Activated T-helper 1 cell treated with anti-CD3 and anti-CD28 coated beads, Interleukin-2, amount 50 U/mL, for 16 hours (primary cell): ENCODE measurements at places on chromosomes 4 and X.

GRCh38 chrX:152632445-152633097 is 5.1 kb upstream of the GABRQ start:
- no peak for DNase-seq

DNA sequence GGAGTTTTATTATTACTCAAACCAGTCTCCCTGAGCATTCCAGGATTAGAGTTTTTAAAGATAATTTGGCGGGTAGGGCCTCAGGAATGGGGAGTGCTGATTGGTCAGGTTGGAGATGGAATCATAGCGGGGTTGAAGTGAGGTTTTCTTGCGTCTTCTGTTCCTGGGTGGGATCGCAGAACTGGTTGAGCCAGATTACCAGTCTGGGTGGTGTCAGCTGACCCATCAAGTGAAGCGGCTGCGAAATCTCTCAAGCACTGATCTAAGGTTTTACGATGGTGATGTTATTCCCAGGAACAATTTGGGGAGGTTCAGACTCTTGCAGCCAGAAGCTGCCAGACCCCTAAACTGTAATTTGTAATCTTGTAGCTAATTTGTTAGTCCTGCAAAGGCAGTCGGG is 25.1 kb upstream of the SETD7 start:
- no peak for DNase-seq

- no peak for DNase-seq
Observed at GRCh38 chrX:79081895-79082512, 62.5 kb upstream of the GPR174 start.

DNA sequence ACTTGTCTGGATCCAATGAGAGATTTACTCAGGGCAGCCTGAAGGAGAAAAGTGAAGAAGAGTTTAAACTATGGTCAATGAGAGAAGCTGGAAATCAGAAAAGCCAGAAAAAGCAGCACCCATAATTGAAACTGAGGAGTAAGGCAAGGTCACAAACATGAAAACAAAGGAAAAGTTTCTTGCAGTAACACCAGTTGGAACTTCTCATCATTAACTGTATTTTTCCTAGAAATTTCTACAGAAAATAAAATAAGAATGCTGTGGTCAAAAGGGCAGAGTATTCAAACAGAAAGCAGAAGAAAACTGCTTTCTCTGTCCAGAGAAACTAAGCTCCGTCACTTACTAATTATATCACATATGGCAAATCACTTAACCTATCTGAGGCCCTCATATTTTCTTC is 102.2 kb downstream of the OR13H1 start:
- DNase-seq, result no peak

DNA sequence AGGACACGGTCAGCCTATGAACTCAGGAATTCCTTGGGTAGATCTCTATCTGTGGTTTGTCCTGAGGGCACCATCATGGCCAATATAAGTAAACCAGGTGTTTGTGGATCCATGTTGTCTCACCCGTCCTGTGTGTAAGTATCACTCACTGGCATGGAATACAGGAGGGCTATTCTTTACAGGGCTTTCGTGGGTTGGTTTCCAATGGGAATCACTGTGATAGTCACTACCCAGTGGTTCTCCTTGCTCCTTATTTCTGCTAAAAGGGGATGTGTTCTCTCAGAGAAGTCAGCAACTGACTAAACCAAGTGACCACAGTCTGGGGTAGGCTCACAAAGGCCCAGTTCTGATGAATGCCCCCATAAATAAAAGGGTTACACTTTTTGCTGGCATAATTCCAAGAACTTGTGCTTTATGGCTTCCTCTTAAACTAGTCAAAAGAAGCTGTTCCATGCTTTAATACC is 236.7 kb upstream of the JADE1 start:
- no peak for DNase-seq

DNA sequence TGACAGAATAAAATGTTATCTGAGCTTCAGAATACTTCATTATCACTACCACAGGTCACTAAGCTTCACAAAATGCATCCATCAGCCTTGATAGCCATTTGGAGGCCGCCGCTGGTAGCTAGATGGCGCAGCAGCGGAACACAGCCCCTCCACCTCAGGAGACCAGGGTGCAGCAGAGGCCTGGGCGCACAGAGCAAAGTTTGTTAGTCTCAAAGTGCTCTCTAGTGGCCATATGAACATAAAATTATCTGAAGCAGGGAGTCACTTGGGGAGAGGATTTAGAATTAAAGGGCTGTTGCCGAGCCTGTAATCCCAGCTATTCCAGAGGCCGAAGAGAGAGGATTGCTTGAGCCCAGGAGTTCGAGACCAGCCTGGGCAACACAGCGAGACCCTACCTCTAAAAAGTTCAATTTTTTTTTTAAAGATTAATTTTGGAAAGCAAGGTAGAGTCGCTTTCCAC is 8.1 kb upstream of the DCTD start:
- DNase-seq, result no peak

- no peak for DNase-seq
Observed at GRCh38 chrX:44173219-44173618, 170.3 kb downstream of the EFHC2 start.

- DNase-seq, result peak; percentile 29
Observed at GRCh38 chrX:41085512-41085877, 250 bp downstream of the USP9X start.

DNA sequence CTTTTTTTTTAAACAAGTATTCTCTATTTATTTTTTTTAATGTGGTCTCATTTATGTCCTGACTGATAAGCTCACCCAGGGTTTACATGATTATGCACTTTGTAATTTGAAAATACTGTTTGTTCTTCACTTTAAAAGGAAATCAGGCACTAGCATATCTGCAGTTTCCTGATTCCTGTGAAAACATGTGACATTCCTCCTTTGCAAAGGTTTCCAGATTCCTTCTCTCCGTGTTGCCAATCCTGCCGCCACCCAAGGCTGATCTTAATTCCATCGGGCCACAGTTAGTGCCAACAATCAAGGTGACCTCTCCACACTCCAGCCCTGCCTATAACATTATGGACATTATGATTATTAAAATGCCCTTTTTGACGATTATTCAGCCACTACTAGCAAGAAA is 225.4 kb downstream of the PCDH7 start:
- DNase-seq, result no peak

DNA sequence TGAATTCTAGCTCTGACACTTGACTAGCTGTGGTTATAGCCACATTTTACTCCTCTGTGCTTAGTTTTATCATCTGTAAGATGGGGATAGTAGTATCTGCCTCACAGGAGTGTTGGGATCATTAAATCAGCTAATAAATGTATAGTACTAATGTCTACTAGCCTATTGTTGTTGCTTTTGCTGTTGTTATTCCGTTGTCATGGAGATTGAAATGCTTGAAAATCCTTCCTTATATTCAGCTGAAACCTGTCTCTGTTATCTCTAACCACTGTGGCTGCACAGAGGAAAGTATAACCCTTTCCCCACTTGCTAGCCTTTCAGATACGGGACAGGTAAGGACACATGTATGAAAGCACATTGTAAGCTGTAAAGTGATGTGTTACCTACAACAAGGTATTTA is 33.9 kb downstream of the CLCN5 start:
- no peak for DNase-seq

- no peak for DNase-seq
Observed at GRCh38 chr4:151624626-151625565, 135.9 kb downstream of the GATB start.

DNA sequence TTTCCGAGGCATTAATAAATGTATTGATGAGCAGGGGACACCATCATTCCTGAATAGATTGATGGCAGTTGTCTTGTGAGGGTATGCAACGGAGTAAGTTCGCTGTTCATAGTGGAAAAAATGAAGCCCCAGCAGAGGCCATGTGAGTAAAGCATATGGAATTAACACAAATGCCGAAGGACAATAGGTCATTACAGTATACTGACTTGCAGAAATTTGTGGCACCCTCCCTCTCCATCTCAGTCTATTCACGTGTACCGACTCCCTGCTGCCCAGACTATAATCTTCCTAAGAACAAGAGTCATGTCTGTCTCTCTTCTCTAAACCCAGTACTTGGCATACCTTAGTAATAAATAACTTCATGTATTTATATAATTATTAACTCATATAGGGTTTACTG is 47.1 kb upstream of the PCDH10 start:
- no peak for DNase-seq

- DNase-seq, result no peak
Observed at GRCh38 chrX:29488919-29489318, 726.4 kb upstream of the MAGEB2 start.

GRCh38 chr4:40800064-40800463 is 50.3 kb downstream of the NSUN7 start:
- DNase-seq, result no peak

GRCh38 chrX:114774691-114775090 is 190.8 kb downstream of the HTR2C start:
- DNase-seq, result no peak

DNA sequence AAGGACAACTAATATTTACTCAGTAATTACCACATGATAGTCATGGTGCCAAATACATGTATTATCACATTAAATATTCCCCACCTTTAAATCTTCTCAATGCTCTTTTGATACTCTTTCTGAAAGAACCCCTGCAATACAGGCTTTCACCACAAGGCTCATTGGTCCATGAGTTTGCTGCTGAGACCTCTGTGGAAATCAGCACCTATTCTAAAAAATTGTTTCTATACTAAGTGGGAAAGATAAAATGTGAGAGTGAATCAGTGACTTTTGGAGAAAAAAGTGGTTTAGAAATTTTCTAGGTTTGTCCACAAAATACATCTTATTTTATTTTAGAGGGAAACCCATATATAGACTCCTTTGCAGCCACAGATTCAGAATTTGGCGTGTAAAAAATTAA is 257.3 kb downstream of the ZIC3 start:
- DNase-seq, result no peak

- DNase-seq, result no peak
Observed at GRCh38 chrX:154374313-154375155, at the start of gene FLNA. TSS of gene FLNA (minus strand) at chrX:154374634. CDS start at chrX:154371245, 3,389 bp downstream.

GRCh38 chrX:40671126-40671525 is 23.8 kb upstream of the CXorf38 start:
- DNase-seq, result no peak

GRCh38 chr4:61992351-61992750 is 792.2 kb downstream of the ADGRL3 start:
- DNase-seq, result no peak

- DNase-seq, result no peak
Observed at GRCh38 chrX:134801267-134801666, 143.0 kb upstream of the PLAC1 start.

GRCh38 chr4:79772510-79772909 is 300.5 kb downstream of the ANTXR2 start:
- DNase-seq, result no peak

DNA sequence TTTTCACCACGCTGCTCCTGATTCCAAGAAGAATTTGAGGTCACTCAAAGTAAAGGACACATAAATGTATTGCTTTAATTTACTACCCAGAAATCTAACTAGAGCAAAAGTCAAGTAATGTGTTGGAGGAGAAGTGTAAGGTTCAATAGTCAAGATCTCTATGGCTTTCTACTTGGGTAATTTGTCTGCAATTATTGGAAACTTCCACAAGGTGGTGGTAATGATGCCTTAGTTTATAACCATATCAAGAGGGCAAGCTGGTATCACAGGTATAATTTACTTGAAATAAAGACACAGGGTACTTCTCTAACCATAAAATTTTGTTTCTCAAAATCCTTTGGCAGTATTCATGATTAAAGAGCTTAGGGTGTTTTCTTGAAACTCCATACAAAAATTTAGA is 10.2 kb upstream of the GRIA3 start:
- no peak for DNase-seq

DNA sequence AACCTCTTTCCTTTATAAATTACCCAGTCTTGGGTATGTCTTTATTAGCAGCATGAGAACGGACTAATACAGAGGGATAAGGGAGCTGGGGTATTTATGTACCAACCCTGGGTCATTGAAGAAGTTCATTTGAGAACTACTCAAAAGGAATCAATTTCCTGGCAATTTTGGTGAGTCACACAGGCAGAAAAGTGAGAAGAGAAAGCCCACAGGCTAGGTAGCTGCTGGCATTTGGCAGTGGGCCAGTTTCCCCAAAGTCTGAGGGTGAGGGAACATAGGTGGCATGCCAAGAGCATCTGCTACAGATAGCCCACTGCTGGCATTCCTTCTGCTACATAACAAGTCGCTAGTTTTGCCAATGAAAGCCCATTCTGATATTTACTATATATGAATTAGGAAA is 411.2 kb downstream of the MID1IP1 start:
- no peak for DNase-seq

DNA sequence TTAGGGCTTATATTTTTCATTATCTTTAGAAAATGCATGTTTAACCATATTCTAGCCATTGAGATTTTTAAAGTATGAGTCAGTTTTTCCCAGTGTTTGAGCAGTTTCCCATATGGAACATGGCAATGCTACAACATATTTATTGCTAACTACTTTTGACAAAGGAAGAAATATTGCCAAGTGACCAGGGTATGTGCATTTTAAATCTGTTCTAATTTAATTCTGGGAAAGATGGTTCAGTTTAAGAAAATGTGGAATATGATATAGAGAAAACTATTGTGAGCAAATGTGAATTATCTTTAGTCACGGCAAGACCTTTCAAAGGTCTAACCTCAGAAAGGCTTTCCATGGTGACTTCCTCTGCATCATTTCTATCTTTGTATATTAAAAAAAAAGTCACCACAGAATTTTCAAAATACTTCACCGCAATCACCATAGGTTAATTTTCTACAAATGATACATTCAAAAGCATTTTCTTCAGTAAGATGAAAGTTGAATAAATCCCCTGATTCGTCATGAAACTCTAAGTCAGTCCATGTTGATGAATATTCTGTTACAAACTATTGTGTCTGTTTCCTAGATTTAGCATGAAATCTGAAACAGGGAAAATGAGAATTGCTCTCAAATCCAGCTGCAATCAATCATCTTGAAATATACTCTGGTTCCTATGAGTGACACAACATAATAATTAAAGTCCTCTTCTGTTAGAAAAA is 2349.0 kb upstream of the TENM3 start:
- no peak for DNase-seq

DNA sequence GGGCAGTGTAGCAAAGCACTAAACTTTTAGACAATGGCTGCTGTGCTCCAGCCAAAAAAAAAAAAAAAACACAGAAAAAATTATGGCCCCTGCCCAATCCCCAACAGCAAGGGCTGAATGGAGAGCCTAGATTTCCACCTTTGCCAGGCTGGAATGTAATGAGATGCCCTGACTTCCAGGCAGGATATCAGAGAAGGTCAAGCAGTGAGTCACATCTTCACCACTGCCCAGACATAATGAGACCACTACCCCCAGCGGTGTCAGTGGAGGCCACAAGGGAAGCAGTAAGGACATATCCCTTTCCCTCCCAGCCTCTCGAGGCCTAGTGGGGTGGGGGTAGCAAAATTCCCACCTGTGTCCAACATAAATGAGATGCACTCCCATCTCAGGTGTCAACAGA is 216.3 kb upstream of the LEF1 start:
- DNase-seq, result no peak

DNA sequence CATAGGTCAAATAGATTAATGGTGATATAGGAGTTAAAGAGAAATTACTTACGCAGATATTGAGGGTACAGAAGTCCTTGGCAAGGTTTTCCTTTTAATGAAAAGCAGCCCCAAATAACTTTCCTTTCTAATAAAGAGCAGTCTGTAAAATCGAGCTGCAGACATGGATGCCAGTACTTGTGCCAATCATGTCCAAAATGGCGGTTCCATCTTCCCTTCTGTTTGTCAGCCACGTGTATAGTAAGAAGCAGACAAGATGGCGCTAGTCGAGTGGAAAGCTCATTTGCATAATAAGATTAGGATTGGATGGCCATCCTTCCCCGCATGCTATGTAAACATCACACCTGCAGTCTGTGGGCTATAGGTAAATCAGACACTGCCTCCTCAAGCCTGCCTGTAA is 68.5 kb downstream of the FGFBP1 start:
- no peak for DNase-seq
